Activated CD4-positive, alpha-beta memory T cell treated with anti-CD3 and anti-CD28 coated beads, Interleukin-2, amount 10 ng/mL, durations not matched to agents 7 days and 5 days (primary cell): ENCODE measurements at places on chromosomes 11 and 22. TPM values are rescaled to one million over a fixed set of nuclear protein-coding genes. Genes with fewer than 3 reads are reported as not detected.
A peak's percentile ranks its signal among the peaks of the same experiment; 100 is the strongest.

RFPL2 gene
- total RNA-seq: 2.8 TPM

OR52K2 gene
- total RNA-seq: not detected

BTG4 gene
- not detected for total RNA-seq

DUSP8 gene
- total RNA-seq: 2.7 TPM

DNA sequence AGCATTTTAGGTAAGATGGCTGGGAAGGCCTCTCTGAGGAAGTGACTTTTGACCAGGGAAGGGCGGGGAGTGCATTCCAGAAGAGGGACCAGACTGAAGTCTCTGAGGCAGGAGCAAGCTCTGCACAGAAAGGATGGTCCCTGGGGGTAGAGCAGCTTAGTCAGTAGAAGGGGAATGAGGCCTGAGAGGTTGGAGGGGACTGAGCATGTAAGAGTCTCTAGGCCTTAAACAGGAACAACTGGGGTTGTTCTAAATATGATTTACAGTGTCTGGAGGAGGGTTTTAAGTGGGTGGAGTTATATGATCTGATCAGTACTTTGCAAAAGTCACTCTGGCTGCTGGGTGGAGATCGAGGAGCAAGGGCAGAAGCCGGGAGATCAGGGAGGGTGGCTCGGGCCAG is 31.7 kb upstream of the TEF start:
- no peak for DNase-seq

DNA sequence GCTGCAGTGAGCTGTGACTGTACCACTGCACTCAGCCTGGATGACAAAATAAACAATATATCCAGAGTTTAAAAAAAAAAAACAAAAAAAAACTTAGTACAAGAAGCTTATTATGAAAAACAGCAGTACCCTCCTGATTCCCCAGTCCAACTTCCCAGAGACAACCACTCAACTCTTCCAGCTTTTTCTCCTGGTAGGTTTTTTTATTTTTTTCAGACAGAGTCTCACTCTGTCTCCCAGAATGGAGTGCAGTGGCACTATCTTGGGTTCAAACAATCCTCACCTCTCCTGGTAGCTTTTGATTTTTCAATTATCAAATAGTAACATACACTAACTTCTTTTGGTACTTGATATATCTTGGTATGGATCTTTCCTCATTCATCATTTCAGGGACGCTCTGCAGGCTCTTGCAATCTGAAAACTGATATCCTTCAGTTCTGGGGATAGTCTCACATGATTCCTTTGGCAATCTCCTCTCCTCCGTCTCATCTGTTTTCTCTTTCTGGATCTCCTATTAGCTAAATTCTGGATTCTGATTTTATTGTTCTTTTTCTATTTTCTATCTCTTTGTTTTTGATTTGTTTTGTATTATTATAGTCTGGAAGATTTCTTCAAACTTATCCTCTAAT is 44.9 kb downstream of the ALG9 start:
- DNase-seq: no peak

GRCh38 chr11:65225279-65226102 is 36.3 kb upstream of the POLA2 start:
- DNase-seq: peak; percentile 64

DNA sequence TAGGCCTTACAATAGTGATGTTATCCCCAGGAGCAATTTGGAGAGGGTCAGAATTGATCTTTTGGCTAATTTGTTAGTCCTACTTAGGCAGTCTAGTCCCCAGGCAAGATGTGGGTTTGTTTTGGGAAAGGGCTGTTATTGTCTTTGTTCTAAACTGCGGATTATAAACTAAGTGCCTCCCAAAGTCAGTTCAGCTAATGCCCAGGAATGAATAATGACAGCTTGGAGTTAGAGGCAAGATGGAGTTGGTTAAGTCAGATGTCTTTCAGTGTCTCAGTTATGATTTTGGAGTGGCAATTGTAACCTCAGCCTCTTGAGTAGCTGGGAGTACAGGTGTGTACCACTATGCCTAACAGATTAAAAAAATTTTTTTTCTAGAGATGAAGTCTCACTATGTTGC is 7.3 kb upstream of the CLNS1A start:
- no peak for DNase-seq

DNA sequence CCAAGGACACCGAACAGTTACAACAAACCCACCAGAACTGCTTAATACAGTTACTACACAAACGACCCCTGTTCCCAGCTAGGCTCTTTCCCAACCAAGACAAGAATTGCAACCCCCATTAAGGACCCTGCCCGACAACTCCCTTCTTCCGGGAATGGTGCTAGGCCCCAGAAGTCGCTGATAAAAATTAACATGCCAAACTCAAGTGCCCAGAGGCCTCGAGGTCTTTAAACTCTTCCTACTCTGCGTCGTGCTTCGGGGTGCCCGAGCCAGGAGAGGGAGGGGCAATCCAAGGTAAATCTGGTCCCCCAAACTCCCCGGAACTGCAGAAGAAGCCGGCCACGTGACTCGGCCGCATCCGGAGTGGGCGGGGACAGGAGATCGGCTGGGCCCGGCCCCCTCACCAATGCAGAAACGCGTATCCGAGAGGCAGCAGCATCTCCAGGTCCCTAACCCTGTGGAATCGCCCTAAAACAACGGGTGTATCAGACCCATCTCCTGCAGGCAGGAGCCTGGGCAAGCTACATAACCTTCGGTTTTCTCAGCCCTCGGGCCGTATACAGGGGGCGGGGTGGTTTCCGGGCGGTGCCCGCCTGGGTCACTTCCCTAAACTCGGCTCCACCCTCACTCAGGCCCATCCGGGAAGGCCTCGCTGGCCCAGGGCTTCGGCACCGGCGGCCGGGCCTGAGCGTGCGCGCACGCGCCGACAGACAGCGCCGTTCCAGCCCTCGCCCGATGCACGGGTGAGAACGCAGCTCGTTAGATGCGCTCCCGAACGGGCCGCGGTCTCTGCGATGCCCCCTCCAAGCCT is 1.1 kb downstream of the CFL1 start:
- DNase-seq: peak; percentile 90

DNA sequence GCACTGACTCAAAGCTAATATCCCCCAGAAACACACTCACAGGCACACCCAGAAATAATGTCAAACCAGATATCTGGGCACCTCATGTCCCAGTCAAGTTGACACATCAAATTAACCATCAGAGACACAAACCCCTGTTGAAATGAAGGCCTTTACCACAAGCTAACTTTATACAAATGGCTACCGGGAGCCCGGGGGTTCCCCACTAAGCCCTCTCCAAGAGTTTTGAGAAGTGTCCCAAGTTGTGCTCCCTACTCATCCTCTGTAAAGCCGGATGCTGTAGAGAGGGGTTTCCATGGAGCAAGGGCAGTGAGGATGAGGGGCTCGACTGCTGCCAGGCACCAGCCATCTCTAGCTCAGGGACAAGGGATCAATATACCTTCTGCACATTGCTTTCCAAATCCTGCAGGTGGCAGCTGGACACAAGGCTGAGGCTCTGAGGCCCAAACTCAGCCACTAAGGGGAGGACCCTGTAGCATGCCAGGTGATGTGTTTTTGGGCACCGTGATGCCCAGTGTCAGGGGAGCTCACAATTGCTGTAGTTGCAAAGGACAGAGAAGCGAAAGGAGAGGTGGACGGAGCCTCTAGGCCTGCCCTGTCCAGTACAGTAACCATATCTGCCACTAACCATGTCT is 145.7 kb downstream of the TTC17 start:
- no peak for DNase-seq

DNA sequence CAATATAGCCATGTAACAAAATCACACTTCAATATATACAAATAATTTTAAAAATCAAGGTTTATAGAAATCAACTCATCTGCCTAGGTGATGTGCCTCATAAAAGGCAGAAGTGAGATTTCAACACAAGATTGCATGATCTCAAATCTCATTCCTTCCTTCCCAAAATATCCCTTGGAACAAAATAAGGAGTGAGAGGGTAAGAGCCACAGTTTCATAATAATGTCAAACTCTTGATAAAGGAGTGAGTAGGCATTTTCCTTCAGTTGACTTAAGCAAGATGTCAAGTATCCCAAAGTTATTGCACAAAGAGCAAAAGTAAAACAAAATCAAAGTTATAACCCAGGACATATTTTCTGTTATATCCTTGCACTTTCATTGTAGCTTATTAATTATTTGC is 81.3 kb downstream of the C22orf31 start:
- no peak for DNase-seq

- DNase-seq: no peak
Measured at GRCh38 chr11:10348650-10349280, 43.9 kb downstream of the ADM start.

DNA sequence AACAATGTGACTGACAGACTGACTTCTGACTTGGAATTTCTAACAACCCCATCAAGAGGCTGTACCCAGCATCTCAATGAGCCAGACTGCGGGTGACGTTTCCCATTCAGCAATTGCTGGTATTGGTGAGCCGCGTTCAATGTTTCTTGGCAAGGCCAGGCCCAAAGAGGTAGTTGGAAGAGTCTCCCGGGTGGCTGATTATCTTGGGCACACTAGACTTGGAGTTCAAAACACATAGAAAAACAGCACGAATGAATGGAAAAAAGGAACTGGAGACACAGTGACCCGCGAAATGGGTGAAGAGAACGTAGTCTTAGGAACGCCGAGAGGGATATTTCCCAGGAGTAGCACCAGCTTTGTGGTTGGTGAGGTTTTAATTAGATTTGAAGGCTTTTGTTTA is 115.7 kb downstream of the RPS6KA4 start:
- DNase-seq: peak; percentile 9

DNA sequence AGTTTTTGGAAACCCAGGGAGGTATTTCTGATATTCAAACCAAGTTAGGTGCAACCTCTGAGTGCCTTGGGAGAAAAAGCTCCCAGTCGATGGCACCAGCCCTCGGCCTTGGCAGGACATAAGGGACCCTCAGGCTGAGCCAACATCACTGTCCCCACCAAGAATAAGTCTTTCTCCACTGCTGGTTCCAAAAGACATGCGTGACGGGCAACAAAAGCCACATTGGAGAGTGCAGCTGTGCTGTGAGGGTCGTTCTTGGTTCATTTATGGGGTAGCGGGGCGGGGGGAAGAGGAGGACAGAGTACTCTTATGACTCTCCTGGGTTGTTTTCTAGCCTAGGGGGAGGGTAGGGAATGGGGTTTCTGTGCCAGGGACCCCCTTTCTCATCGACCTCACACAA is 11.2 kb upstream of the TPCN2 start:
- no peak for DNase-seq

- DNase-seq: no peak
Measured at GRCh38 chr11:44416776-44417175, 106.8 kb upstream of the ALX4 start.
